Mesangial cell (primary cell): ENCODE measurements at places on chromosomes 1 and 21. TPM values are rescaled to one million over a fixed set of nuclear protein-coding genes. Genes with fewer than 3 reads are reported as not detected.

The XKR8 gene
- total RNA-seq = 8.3 and 11.4 TPM in 2 replicates

The TRPM2 gene
- 1.3 and 2.1 TPM in 2 replicates for total RNA-seq

The LCE3D gene
- total RNA-seq = not detected in 2 replicates

The S100A7 gene
- total RNA-seq = not detected in 2 replicates

The GJB3 gene
- total RNA-seq = 0.98 and 2.5 TPM in 2 replicates

The SFN gene
- 21.7 and 44.3 TPM in 2 replicates for total RNA-seq

The KIF17 gene
- 0.81 and 4.3 TPM in 2 replicates for total RNA-seq

The ISG20L2 gene
- total RNA-seq = 15.1 and 19.4 TPM in 2 replicates

The RAB7B gene
- total RNA-seq = 0.33 and 1.6 TPM in 2 replicates

The SYCP1 gene
- total RNA-seq = not detected in 2 replicates

The C8B gene
- total RNA-seq = not detected in 2 replicates

The RBBP5 gene
- 8.1 and 11.2 TPM in 2 replicates for total RNA-seq
